ENCODE measurements at places on chromosomes 5 and 9. TPM values are rescaled to one million over a fixed set of nuclear protein-coding genes. Genes with fewer than 3 reads are reported as not detected.

DNA sequence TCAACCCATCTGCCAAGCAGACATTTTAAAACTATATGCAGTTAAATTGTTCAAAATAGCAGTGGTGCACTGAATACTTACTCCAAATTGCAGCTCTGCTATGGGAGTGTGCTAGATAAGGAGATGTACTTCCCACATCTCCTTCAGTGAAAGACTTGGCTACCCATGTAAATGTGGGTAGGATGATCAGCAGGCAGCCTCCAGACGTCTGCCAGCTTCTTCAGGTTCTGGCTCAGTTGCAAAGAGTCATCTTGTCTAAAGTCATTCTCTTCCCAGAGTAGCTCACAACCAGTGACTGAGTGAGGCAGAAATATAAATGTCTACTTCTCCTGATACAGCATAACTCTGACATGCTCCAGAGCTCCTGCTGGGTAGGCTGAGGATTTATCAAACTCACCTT is 1050.0 kb upstream of the CDH10 start:
- no peak for DNase-seq

The PRRT1B gene
- not detected for total RNA-seq

The CLIC3 gene
- total RNA-seq, result 24.7 TPM

DNA sequence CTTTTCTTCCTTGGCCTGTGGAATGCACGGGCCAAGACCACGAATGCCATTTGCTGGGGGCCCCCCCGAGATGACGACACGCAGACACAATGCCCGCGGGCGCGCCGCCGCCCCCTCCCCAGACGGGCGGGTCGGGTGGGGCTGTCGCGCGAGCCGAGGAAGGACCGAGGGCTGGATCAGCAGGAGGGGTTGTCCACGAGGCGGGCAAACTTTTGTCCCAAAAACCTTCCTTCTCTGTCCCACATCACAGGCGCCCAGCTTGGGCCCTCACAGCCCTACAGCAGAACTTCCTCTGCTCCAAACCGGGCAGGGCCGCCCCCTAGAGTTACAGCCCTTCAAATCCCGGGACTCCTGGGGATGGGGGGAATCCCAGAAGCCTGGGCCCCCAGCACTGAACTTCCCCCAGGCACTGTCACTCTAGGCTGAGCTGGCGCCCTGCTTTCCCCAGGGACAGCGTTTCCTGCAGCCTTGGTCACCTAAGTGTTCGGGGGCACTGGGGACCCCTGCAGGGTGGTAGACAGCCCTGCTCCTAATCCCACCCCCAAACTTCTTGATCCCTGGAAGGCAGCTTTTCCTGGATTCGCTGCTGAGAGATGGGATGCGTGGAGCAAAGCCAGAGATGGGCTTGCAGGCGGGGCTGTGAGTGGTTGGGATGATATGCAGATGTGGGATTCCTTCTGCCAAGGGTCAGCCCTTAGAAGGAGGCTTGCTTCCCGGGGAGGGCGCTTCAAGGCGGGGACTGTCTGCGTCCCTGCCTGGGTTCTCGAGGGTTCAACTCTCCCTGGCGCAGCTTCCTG is 980 bp downstream of the COL5A1 start:
- DNase-seq, result no peak

The FBP1 gene
- total RNA-seq, result 3.9 TPM

DNA sequence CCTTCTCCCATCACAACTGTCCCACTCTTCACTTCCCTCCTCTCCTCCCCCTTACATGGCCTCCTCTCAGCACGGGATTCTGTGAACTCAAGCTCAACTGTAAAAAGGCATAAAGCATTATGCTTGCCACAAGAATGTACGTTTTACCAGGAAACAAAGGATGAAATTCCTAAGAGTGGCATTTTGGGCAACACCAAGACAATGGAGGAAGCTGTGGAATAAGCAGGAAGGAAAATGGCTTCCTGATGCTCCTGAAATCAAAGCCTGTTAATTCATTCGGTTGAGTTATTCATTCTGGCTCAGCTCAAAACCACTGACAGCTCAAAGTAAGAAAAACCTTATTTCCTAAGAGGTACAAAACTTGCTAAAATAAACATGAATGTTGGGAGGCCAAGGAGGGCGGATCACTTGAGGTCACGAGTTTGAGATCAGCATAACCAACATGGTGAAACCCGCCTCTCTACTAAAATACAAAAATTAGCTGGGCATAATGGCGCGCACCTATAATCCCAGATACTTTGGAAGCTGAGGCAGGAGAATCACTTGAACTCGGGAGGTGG is 40.8 kb upstream of the DMRT1 start:
- no peak for DNase-seq

- no peak for DNase-seq
Observed at GRCh38 chr9:75130621-75131230, 42.4 kb downstream of the OSTF1 start.

The WNT8A gene
- not detected for total RNA-seq

GRCh38 chr9:97788763-97789663 is 64.0 kb upstream of the FOXE1 start:
- no peak for DNase-seq

- DNase-seq, result no peak
Observed at GRCh38 chr5:153206361-153206760, 284.1 kb upstream of the GRIA1 start.

DNA sequence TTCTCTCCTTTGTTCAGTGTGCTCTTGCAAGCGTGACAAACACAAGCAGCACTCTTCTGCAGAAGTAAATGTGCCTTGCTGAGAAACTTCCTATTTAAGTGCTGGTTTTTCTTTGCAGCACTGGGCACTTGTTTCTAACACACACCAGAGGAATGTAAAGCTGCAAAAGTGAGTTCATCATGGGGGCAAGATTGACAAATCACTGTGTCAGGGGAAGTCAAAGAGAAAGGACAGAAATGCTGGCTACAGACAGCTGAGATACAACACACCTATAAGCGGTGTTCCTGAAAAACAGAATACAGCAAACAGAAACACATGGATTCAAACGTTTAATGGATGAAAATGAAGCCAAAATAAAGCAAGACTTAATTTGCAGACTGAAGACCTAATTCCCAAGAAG is 19.6 kb downstream of the ROR2 start:
- DNase-seq, result no peak

The PCDHGA1 gene
- total RNA-seq, result 0.35 TPM

DNA sequence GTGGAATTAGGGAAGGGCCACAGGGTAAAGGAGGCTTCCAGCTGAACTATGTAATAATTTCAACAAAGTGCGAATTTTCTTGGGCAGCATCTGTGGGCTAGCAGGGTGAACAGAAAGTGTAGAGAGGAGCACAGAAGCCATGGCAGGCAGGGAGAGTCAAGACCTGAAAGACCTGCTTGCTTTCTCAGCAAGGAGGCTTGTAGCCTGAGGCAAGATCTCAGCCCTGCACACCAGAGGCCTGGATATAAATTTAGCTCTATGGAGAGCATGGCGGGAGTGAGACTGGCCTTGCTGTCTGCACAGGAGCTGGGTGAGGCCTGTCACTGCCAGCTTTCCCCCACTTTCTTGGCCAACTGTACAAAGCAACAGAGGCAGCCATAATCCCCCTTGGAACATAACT is 32.1 kb upstream of the SH3TC2 start:
- DNase-seq, result no peak

The CORO2A gene
- 10.6 TPM for total RNA-seq

Data from T-cell (primary cell).